Activated CD4-positive, alpha-beta T cell treated with anti-CD3 and anti-CD28 coated beads for 48 hours (primary cell): ENCODE measurements at places on chromosomes 2 and 18.

GRCh38 chr2:156332284-156332533 is 312 bp downstream of the NR4A2 start:
- no peak for DNase-seq

GRCh38 chr2:237892984-237893595 is 33.7 kb downstream of the RAMP1 start:
- no peak for DNase-seq

- no peak for DNase-seq
Measured at GRCh38 chr2:183935005-183935404, 663.3 kb upstream of the ZNF804A start.

GRCh38 chr18:76524477-76524876 is 29.4 kb upstream of the ZNF516 start:
- DNase-seq, result no peak

- DNase-seq, result no peak
Measured at GRCh38 chr2:2942906-2943305, 434.7 kb downstream of the EIPR1 start.

- DNase-seq, result no peak
Measured at GRCh38 chr2:173831312-173832229, 133.6 kb downstream of the SP3 start.

DNA sequence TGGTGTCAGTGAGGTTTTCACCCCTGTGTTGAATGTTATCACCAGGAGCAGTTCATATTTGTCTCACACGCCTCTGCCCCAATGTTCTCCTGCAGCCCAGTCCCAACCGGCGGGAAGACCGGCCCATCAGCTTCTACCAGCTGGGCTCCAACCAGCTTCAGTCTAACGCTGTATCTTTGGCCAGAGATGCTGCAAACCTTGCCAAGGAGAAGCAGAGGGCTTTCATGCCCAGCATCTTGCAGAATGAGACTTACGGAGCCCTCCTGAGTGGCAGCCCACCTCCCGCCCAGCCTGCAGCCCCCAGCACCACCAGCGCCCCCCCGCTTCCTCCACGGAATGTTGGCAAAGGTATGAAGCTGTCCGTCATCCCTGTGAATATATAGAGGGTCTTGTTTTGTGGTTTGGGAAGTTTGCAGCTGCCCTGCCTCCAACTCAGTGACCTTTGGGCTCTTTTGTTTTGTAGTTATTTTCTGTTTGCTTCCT is 35.1 kb downstream of the ITGB1BP1 start:
- DNase-seq, result no peak

- DNase-seq, result no peak
Measured at GRCh38 chr2:226971770-226972169, 135.9 kb downstream of the RHBDD1 start.

GRCh38 chr2:198596985-198597384 is 792.6 kb downstream of the PLCL1 start:
- DNase-seq, result no peak

- DNase-seq, result no peak
Measured at GRCh38 chr2:158995677-158996049, 27.2 kb downstream of the TANC1 start.

DNA sequence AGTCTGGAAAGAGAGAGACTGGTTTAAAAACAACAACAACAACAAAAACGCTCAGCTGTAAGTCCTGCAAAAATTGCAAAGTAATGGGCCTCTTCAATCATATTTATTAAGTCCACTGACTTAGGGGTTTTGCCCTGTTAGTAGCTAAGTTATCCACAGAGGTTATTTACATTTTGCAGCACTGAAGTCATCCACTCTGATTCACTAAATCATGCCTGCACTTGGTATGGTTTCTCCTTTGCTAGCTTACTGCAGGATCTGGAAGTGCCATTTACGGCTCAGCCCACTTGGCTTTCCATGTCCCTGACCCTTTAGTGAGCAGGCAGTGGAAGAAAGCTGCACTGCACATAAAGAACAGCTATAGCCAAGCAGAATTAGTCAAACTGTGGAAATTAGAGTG is 484.4 kb downstream of the NRXN1 start:
- DNase-seq, result no peak
